Stimulated activated CD8-positive, alpha-beta memory T cell treated with anti-CD3 and anti-CD28 coated beads, Interleukin-4, amount 100 ng/mL, for 1 hour (primary cell): ENCODE measurements at places on chromosomes 1 and 21.
A peak's percentile ranks its signal among the peaks of the same experiment; 100 is the strongest.

DNA sequence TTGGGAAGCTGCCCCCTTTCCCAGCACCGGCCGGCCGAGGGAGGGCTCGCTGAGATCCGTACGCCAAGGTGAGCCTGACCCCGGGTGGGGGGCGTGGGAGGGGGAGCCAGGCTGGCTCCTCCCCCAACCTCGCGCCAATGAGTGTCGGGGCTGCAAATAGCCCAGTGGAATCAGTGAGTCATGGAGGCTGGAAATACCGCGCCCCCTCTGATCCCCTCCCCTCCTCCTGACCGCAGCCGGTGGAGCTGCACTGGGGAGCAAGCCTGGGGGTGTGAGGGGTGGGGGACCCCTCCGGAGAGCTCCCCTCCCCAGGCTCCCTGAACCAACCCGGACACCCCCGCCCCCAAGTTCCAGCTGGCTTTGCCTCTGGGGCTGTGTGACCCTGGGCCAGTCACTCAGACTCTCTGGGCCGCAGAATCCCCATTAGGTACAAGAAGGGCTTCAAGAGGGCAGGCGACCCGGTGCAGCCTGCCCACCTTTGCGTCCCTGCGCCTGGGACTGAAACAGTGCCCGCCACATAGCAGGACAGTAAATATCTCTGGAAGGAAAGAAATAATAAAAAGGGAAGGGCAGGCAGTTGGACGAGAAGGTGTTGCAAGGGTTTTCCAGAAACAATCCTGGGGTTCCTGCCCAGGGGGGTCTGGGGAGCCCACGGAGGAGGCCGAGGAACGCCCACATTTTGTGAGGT, 4.5 kb downstream of the HSPB7 start:
- no peak for DNase-seq

DNA sequence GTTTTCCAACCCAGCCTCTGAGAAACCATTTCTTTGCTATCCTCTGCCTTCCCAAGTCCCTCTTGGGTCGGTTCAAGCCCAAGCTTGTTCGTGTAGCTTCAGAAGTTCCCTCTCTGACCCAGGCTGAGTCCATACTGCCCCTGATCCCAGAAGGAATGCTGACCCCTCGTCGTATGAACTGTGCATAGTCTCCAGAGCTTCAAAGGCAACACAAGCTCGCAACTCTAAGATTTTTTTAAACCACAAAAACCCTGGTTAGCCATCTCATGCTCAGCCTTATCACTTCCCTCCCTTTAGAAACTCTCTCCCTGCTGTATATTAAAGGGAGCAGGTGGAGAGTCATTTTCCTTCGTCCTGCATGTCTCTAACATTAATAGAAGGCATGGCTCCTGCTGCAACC, 23.8 kb downstream of the EIF2D start:
- no peak for DNase-seq

- DNase-seq = no peak
These were observed 128.4 kb upstream of the C21orf91 start for GRCh38 chr21:17947531-17947930.

DNA sequence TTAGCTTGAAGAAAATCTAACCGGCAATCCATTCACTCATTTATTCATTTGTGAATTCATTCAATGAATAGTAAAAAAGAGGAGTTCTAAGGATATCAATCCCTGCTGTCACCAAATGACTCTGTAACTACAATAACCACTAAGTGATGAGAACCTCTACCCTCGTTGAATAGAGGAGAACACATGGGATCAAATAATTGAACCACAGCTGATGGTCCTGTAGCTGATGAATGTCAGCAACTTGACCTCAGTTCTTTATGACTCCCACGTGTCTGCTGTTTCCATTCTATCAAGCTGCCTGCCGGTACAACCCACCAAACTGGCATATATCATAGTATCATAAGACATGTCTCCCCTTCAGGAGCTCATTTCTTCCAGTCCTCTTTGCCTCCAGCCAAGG, 150.3 kb downstream of the PTGER3 start:
- DNase-seq = no peak

GRCh38 chr1:26696119-26696653, 371 bp downstream of the ARID1A start:
- no peak for DNase-seq

DNA sequence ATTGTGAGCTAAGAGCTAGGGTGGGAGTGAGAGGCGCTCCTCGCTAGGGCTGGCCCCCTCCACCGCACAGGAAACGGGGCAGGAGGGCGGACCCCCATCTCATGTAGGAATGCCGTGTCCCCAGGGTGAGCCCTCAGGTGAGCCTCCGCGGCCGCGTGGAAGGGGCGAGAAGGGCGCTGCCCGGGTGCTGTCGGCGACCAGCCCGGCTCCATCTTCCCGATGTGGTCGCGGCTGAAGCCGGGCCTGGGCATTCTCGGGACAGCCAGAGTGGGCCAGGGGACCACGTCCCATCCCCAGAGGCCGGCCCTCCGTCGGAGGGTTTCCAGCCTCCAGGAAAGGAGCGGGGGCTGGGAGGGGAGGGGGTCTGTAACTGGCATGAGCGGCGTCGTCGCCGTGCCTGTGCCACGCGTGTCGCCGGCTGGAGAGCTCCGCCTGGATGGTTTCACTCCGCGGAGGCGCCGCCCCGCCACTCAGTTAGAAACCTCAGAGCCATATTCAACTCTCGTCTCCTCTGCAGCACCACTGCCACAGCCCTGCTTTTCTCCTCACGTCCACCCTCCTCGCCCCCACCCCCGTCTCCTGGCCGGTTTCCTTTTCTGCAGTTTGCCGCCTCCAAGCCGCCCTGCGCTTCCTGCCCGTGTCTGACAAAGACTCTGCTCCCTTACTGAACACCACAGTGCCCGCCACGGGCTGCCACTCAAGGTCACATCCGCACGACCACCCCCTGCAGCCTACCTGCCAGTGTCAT, at the start of gene TMEM269:
TMEM269 (plus strand) TSS at position 46 of the 748 bp plus-strand sequence. CDS start 4,903 bp downstream, outside the sequence.
- peak; percentile 12 for DNase-seq

DNA sequence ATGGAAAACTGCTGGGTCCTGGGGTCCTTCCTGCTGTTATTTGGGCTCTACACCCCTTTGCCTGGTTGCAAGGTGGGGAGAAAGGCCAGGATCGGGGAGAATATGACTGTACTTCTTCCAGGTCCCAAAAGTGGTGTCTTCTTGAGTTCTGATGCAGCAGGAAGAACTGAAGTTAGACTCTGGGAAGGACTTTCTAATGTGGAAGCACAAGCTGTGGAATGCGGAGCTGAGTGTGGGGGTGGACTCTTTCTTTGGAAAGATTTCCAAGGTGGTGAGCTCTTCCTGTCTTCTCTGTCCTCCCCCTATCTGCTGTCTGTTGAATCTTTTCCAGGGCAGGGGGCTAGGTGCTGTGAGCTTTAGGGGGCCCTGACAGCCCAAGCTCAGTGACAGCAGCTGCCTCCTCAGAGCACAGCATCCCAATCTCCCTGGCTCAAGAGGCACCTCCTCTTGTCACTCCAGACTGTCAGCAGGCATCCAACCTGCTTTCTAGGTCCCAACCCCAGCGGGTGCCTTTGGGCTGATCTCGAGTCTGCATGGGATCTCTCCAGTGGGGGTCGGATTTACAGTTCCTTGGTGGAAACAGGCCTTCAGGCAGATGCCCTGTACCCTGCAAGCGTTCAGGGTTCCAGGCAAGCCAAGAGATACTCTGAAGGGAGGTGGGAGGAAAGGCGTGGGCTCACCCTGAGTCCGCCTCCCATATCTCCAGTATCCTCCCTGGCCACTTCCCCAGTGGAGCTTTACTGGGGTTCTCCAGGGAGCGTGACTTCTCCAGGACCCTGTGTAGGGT, 23.2 kb downstream of the ADORA1 start:
- no peak for DNase-seq

DNA sequence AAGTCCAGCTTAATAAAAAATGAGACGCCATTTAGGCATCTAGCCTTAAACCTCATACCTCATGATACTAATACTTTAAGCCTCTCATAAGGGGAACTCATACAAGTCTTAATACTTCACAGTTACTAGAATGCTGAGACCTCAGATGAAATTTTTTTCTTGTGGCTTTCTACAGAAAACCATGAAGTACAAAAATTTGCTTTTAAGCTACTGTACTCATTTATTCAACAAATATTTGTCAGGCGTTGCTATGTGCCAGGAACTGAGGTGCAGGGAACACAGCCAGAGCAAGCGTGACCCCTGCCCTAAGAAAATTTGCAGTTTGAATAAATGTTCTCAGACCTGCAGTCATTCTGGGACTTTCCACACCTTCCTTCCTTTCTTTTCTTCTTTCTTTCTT, 150.6 kb downstream of the MRPL39 start:
- no peak for DNase-seq

DNA sequence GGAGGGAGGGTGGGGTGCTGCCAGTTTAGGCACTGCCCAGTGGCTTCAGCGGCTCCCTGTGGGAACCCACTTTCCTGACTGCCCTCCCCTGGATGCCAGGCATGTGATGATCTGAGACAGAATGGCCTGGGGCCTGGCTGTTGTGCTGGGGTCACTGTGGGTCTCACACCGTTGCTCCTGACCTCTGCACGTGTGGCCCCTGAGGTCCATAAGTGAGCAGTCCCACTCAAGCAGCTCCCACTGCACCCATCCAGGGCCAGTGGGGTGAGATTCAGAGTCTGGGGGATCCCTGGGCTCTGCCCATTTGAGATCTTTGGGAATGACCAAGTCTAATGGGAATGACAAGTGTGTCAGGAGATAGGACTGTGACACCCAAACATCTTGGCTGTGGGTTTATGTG, 18.0 kb downstream of the PODN start:
- no peak for DNase-seq

GRCh38 chr1:36088265-36088576, 471 bp upstream of the ADPRS start:
- no peak for DNase-seq

DNA sequence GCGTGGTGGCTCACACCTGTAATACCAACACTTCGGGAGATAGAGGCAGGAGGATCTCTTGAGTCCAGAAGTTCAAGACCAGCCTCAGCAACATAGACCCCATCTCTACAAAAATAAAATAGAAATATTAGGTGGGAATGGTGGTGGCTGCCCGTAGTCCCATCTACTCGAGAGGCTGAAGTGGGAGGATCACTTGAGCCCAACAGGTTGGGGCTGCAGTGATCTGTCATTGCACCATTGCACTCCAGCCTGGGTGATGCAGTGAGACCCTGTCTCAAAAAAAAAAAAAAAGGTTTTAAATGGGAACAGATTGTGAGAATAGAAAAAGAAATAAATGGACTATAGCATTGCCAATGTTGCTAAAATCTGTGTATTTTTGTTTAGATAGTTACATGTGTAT, 11.2 kb downstream of the DHX9 start:
- DNase-seq = no peak

DNA sequence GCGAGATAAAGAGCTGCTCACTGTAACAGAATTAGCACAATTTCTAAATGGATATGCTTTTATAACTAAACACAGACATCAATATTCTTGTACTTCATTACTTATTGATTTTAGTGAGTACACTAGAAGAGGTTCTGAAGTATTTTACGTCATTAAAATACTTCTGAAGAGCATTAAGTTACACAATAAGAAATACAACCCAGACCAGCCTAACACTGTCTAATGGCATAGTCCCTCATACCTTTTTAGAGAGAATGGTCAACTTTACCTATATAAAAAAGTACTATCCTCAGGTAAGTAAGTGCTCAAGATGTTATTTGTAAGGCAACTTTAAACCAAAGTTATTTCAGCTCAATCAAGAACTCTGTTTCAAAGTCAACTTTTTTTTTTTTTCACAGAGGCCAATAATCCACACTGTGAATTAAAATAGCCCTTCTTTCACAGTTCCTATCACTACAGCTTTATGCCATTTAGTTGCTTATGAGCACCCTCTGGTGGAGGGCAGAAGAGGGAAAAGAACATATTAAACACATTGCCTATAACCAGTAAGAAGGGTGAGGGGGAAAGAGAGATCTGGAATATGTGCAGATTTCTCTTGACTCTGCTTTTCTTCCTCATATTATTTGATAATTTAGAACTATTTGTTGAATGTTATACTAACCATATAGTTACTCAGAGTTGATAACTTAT, 182.1 kb upstream of the DMRTA2 start:
- no peak for DNase-seq

DNA sequence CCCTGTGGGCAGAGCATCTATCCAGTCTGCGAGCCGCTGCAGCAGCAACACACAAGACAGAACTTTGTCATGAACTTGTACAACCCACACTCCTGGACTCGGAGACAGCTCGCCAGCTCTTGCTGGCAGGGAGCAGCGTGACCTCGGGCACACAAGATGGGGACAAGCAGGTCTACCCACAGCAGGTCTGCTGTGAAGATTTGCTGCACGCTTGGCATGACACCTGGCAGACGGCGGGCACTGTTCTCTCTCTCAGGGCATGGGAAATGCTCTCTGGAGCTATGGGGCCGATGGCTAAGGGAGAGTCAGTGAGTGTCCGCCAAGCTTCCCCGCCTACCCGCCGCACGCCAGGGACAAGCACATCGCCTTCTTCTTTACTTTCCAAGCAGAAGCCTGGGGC, 90.0 kb downstream of the STUM start:
- no peak for DNase-seq

- no peak for DNase-seq
These were observed 35.0 kb upstream of the ECE1 start for GRCh38 chr1:21325231-21325718.

DNA sequence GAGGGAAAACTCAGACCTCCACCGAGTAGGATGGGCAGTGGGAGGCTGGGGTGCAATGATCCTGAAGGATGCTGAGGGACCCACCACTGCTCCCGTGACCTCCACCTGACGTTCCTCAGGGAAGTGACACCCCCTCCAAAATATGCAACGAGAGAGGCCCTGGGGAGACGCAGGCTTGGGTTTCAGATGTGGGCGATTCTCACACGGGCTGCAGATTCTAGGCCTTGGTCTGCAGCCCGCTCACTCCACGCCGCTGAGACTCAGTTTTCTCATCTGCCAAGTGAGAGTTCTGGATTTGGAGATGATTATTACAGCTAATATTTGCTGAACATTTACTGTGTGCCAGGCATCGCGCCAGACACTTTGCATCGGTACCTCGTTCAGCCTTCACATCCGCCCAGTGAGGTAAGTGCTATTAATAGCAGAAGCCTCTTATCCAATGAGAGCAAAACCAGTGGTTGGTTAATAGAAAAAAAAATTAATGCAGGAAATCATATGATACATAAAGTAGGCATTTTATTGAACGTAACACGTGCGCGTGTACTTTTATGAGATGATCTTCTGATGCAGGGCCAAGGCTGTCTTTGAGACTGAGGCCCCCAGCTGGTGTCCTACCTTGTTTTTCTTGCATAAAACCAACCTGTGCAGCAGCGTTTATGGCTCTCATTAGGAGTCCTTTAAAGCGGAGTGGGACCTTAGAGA, 102.0 kb upstream of the RUNX3 start:
- no peak for DNase-seq
